ENCODE measurements at places on chromosomes 16 and 17.
A peak's percentile ranks its signal among the peaks of the same experiment; 100 is the strongest.

- no peak for DNase-seq
These were observed 72.8 kb downstream of the MMD start for GRCh38 chr17:55348749-55349354.

DNA sequence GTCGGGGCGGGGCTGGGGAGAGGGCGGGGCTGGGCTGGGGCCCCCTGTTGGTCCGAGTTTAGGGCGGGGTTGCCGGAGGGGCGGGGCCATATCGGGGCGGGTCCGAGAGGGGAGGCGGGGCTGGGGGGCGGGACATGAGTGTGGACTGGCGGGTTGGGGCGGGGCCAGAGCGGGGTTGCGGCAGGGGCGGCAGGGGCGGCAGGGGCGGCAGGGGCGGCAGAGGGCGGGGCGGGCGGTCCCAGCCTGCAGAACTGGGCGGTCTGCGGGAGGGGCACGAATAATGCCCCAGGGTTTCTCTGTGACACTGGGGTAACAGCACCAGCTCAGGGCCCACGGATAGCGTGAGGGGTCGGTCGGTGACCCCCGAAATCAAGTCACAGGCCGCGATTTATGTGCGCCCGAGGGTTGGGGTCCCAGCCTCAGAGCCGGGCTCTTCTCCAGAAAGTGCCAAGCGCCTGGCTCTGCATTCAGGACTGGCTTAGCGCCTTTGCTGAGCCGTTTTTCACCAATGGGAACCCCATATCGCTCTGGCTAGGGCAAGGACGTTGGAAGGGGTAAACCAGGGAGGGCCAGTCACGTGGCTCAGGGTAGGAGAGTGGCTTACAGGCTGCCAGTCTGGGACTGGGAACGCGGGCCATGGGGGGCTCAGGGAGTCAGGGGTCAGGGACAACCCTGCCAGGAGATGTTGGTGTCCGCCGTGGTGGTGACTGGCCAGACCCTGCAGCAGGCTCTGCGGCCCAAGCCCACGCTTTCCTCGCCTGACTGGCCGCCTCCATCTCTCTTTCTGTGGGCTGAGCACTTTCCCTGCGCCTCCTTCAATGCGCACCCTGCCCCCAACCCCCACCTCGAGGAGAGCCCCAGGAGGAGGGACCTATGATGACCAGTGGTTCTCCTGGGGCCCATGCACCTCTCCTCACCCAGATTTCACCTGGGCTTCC lies 1.2 kb upstream of the METTL26 start:
- DNase-seq = peak; percentile 78

- DNase-seq = no peak
These were observed 72.0 kb downstream of the FTO start for GRCh38 chr16:53775821-53776431.

DNA sequence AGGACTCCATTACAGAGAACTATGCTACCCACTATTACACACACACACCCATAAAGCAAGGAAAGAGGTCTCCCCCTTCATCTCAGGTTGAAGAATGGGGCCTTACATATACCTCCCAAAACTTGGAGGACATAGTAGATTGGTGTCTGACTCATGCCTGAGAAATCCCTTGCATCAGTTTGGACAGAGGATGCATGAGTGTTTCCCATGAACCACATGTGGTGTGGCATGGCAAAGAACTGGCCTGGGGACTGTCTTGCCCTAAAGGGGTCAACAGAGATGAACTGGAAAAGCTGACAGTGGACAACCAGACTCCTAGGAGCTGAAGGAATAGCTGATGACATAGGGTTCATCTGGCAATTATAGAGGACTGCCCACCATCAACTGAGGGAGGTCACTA lies 54.0 kb downstream of the DYNLRB2 start:
- DNase-seq = no peak

DNA sequence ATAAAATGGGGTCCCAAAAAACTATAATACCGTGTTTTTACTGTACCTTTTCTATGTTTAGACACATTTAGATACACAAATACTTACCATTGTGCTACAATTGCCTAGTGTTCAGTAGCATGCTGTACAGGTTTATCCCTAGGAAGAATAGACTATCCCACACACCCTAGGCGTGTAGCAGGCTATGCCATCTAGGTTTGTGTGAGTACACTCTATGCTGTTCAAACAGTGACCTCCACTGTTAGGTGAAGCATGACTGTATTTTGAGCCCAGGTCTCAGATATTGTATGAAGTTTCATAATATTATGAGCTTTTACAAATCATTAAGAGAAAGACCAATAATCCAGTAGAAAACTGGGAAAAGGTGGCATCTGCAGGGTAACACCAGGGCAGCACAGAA lies 23.6 kb downstream of the MILR1 start:
- no peak for DNase-seq

DNA sequence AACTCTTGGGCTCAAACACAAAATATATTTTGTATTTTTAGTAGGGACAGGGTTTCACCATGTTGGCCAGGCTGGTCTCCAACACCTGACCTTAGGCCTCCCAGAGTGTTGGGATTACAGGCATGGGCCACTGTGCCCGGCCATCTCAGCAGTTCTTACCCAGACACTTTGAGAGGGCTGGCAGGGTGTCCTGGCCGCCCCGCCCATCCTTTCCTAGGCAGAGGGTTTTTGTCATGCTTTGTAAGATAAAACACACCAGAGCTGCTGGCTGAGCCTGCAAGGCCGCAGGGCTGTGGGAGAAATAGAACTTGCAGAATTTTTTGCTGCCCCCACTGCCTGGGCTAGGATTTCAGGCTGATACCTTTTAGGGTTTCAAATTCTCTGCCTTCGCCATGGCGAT lies 8.7 kb downstream of the PPL start:
- DNase-seq = no peak

- no peak for DNase-seq
These were observed 17.1 kb upstream of the C17orf58 start for GRCh38 chr17:68013385-68013784.

DNA sequence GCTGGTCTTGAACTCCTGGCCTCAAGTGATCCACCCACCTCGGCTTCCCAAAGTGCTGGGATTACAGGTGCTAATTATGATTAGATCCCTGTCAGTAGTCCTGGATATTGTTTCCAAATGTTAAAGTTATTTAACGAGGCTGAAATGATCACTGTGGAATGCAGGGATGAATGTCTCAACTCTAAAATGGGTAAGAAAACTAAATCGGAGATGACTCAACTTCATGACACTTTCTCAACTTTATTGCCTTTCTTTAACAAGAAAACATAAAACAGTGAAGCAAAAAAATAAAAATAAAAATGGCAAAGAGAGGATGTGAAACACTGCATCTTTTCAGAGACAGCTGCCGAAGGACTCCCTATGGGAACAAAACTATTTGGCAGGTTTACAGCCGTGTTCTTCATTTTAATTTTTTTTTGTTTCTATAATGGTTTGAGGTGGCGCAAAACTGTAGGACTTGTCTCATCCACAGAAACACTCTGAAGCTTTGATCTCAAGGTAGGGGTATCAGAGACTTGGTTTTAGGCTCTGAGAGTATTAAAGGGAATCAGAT lies 382.0 kb downstream of the GRIN2A start:
- DNase-seq = no peak

DNA sequence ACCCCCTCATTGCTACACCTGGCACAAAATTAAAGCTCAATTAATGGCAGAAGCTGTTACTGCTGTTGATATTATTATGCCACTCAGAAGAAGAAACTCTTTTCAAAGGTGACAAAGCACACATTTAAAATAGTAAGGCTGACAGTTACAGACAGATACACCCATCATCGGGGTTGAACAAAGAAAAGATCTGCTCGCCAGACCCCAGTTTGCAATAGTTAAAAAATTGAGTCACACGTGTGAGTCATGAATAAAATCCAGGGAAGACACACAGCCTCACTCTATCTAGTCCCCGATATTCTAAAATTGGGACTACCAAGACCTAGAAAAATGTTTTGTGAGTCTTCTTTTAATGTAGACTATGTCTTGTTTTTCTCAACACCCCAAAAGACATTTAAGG lies 330.0 kb upstream of the SOX9 start:
- no peak for DNase-seq

GRCh38 chr17:48176471-48176855 lies 68.9 kb downstream of the SNX11 start:
- no peak for DNase-seq

GRCh38 chr17:67439269-67439668 lies 62.2 kb downstream of the PITPNC1 start:
- no peak for DNase-seq

DNA sequence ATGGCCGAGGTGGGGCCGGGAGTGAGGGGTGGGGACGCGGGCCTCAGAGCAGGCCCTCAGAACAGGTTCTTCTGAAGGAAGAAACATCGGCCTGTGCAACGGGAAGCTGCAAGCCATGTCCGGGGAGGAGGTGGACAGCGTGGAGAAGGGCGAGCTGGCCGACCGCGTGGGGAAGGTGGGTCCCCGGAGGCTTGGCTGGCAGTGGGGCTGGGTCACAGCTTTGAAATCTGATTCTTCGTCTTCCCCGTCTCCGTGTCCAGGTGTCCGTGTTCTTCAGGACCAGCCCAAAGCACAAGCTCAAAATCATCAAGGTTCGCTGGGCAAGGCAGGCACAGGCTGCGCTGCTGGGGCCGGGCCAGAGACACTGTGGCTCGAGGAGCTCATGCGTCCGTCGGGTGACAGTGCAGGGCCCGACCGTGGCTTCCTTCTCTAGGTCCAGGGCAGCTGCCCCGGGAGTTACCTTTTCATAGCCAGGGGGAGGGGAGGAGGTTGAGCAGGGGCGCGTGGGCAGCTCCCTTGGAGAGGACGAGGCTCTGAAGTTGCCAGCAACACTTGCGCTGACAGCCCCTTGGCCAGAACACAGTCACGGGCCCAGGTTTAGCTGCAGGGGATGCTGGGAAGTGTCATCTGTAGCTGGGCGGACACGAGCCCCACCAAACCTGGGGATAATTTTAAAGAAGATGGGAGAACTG lies 51.3 kb downstream of the MEAK7 start:
- no peak for DNase-seq

DNA sequence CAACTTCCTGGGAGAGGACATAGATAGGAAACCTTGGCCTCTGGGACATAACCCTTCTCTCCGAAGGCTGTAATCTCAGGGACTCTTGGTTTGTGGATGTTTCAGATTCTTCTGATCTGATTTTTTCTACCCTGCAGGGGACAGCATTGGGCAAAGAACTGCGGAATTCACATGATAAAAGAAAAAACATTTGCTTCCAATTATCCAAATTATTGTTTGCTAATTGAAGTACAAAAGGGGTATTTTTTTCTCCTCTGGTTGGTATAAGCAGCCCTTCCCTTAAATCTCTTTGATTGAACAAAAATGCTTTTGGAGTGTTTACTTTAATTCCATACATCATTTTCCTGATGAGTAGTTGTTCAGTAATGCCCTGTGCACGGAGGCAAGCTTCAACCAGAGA lies 251.7 kb upstream of the IRX3 start:
- DNase-seq = no peak

DNA sequence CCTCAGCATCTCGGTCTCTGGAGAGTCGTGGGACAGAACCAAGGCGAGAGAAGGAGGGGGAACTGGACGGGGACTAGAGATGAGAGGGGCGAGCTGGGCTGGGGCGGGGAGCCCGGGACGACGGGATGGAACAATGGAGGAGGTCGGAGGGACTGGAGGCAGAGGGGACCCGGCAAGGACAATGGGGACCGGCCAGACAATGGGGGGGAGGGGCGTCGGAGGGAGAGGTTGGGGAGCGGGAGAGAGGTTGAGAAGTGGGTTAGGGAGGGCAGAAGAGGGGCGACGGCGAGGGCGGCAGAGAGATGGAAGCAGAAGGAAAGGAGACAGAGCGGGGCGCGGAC lies 719 bp downstream of the NGFR start:
- no peak for DNase-seq

GRCh38 chr16:2147981-2148671 lies at the start of gene RAB26:
RAB26 (plus strand) TSS chr16:2148625; CDS start chr16:2148784, 159 bp downstream.
- DNase-seq = peak; percentile 30

- no peak for DNase-seq
These were observed 69.2 kb downstream of the PRKCB start for GRCh38 chr16:23905027-23905426.

- no peak for DNase-seq
These were observed 72.7 kb upstream of the MYOCD start for GRCh38 chr17:12592941-12593340.

DNA sequence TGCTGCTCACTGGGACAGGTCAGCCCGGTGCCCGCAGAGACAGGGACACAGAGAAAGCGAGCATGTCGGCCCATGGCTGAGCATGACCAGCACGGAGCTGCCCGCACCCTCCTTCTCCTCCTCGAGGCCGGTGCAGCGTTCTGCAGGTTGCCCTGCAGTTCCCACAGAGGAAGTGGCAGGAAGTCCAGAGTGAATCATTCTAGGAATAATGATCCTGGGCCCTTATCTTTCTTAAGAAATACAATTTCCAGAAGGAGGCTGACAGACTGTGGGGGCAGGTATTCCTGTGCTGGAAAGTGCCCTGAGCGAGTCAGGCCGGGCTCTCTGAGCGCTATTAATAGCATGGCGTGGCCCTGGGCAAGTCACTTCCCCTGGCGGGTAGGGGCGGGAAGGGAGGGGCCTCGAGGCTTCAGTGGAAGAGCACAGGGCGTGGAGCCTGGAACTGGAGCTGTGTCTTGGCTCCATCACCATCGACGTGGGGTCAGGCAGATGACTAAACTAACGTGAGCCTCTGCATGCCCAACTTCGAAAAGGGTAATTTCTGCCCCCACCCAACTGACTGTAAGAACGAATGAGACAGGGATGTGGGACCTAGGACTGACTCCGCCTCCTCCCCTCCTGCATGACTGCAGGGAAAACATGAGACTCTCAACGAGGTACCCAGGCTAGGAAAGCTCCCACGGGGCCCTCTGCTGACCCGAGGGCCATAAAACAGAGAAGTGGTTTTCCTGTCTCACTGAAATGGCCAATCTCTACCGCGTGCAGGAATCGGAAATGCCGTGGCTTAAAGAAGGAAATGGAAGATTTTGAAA lies 9.8 kb downstream of the TMEM204 start:
- DNase-seq = peak; percentile 42

- no peak for DNase-seq
These were observed 5.8 kb downstream of the NLGN2 start for GRCh38 chr17:7413346-7413985.

- no peak for DNase-seq
These were observed 97.1 kb downstream of the ITFG1 start for GRCh38 chr16:47363761-47364160.

- DNase-seq = no peak
These were observed 10.6 kb downstream of the POLR3E start for GRCh38 chr16:22307838-22308237.

DNA sequence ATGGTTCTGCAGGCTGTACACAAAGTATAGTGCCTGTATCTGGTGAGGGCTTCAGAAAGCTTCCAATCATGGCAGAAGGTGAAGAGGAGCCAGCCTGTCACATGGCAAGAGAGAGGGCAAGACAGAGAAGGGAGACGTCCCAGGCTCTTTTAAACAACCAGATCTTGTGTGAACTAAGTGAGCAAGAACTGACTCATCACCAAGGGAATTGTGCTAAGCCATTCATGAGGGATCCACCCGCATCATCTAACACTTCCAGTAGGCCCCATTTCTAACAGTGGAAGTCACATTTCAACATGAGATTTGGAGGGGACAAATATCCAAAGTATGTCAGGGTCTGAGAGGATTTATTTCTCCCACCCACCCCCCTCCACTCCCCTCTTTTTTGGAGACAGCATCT lies 56.2 kb upstream of the ELAC2 start:
- no peak for DNase-seq

DNA sequence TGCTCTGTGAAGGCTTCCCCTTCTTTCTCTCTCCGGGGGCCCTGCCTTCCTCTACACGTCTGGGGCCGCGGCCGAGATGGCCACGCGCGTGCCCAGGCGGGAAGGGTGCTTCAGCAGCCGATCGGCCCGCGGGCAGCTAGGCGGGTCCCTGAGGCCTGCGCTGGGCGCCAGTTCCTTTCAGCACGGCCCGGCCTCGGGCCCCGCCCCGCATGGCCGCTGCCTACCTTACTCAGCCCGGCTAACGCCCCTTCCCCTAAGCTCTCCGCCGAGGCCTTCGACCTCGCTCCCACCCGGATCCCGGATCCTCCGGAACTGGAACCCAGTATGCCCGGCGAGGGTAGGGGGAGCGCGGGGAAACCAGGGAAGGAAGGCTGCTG lies 335 bp downstream of the TMEM11 start:
- DNase-seq = no peak

All from stimulated activated CD8-positive, alpha-beta memory T cell treated with anti-CD3 and anti-CD28 coated beads, Interleukin-12 subunit alpha, Interleukin-12 subunit beta, amount 100 ng/mL, for 4 hours (primary cell).